ENCODE measurements at places on chromosomes 11 and 22. TPM values are rescaled to one million over a fixed set of nuclear protein-coding genes. Genes with fewer than 3 reads are reported as not detected.

TANGO2 gene
- total RNA-seq = 24.2 TPM

LMNTD2 gene
- total RNA-seq = 0.68 TPM

SULT4A1 gene
- 1.9 TPM for total RNA-seq

OVCH2 gene
- not detected for total RNA-seq

C22orf42 gene
- not detected for total RNA-seq

TMPRSS13 gene
- not detected for total RNA-seq

POU2AF1 gene
- total RNA-seq = not detected

PDE2A gene
- total RNA-seq = 53.0 TPM

GDPD4 gene
- total RNA-seq = not detected

DGCR6L gene
- 64.7 TPM for total RNA-seq

CD3D gene
- total RNA-seq = 1.4 TPM

DSCAML1 gene
- total RNA-seq = 7.5 TPM

CCDC88B gene
- total RNA-seq = 8.6 TPM

CARD18 gene
- total RNA-seq = not detected

HINFP gene
- total RNA-seq = 15.0 TPM

TECTA gene
- total RNA-seq = 1.6 TPM

IL17REL gene
- total RNA-seq = not detected

OSM gene
- 0.83 TPM for total RNA-seq

MMP1 gene
- 1.8 TPM for total RNA-seq

MCHR1 gene
- total RNA-seq = not detected

SLC22A25 gene
- not detected for total RNA-seq

PTPN5 gene
- total RNA-seq = 0.83 TPM

PHETA2 gene
- 16.6 TPM for total RNA-seq

PGA5 gene
- not detected for total RNA-seq

PDGFD gene
- 9.6 TPM for total RNA-seq

PATE4 gene
- total RNA-seq = not detected

C22orf23 gene
- not detected for total RNA-seq

CREB3L1 gene
- 0.66 TPM for total RNA-seq

ZNF214 gene
- 3.1 TPM for total RNA-seq

Data from sigmoid colon (tissue), 7 donors.